ENCODE measurements at places on chromosomes 12 and 14.

DNA sequence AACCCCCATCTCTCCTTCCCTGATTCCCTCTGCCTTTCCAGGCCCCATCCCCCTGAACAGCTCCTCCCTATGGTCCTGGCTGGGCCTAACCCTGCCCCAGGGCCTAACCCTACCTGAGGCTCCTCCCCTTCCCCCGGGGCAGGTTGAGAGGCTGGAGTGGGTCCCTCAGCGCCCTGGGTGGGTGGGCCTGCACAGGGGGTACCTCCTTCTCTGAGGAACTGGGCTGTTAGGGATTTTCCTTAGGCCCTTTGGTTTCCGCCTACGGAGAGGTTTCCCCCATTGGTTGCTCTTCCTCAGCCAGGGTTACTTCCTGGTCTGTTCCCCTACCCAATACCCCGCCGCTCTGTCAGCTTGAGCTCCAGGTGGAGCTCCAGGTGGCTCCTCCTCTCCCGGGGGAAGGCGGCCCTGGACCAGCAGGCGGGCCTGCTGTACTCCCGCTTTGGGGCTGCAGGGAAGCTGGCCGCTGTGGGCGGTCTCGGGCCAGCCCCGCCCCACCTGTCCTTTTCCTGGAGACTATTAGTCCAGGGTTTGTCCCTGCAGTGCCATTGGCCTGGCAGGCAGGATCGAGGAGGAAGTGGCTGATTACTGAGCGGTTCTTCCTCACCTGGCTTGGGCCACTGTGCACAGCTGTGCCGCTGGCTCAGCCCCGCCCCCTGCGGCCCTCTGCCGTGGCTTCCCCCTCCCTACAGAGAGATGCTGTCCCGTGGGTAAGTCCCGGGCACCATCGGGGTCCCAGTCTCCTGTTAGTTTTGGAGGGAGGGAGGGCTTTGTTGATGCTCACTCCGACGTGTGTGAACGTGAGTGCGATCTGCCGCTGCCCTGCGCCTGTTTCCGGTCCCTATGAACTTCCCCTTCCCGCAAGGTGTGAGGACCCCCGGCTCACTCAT lies 2.5 kb downstream of the C12orf57 start:
- DNase-seq: no peak

GRCh38 chr14:75826599-75826998 lies 155.2 kb downstream of the TGFB3 start:
- no peak for DNase-seq

DNA sequence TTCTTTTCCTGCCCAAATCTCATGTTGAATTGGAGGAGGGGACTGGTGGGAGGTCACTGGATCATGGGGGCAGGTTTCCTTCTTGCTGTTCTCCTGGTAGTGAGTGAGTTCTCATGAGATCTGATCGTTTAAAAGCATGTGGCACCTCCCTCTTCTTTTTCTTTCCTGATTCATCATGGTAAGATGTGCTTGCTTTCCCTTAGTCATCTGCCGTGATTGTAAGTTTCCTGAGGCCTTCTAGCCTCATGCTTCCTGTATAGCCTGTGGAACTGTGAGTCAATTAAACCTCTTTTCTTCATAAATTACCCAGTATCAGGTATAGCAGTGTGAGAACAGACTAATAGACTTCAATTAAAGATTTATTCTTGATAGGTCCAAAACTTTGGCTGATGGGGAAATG lies 83.5 kb downstream of the CAND1 start:
- DNase-seq: no peak

- no peak for DNase-seq
These were observed 59.8 kb downstream of the HECTD4 start for GRCh38 chr12:112322441-112322840.

- peak; percentile 52 for DNase-seq
These were observed 42.4 kb downstream of the ERH start for GRCh38 chr14:69355607-69356281.

DNA sequence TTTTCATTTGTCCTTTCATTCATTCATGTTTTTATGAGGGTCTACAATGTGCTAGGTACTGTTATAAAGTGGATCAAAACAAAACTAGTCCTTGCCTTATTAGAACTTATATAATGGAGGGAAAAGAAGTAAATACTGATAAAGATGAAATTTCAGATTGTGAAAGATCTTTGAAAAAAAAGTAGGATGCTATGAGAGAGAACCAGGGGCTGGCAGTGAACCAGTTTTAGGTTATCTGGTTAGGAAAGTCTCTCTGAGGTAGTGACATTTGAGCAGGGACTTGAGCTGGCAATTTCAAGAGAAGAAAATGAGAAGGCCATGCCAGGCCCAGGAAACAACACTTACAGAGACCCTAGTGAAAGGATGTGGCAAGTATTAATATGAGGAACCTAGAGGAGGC lies 57.3 kb upstream of the E2F7 start:
- no peak for DNase-seq

DNA sequence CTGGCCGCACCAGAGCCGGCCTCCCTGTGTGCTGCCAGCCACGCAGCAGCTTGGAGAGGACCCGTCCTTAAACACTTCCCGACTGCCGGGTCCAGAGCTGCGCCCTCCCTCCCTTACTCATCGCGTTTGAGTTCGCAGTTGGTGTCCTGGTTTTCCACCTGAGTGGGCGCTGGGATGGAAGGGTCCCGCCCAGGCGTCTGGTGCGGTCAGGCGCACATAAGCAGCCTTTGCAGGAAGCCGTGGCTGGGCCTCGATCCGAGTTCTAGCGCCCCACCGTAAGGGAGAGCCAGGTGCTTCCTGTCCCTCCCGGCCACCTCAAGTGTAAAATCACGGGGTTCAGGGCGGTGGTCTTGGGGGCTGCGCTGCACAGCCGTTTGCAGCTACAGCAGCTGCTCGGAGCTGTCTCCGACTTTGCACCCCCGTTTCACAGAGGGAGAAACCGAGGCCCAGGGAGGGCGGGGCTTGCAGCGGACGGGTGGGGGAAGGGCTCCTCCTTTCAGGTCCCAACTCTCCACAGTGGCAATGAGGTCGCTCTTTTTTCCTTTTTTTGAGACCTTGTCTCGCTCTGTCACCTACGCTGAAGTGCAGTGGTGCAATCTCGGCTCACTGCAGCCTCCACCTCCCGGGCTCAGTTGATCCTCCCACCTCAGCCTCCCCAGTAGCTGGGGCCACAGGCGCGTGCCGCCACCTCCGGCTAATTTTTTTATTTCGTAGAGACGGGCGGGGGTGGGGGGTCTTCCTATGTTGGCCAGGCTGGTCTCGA lies 51.3 kb downstream of the LRCOL1 start:
- DNase-seq: no peak
